ENCODE measurements at places on chromosomes 7 and 10. TPM values are rescaled to one million over a fixed set of nuclear protein-coding genes. Genes with fewer than 3 reads are reported as not detected.
A peak's percentile ranks its signal among the peaks of the same experiment; 100 is the strongest.

DNA sequence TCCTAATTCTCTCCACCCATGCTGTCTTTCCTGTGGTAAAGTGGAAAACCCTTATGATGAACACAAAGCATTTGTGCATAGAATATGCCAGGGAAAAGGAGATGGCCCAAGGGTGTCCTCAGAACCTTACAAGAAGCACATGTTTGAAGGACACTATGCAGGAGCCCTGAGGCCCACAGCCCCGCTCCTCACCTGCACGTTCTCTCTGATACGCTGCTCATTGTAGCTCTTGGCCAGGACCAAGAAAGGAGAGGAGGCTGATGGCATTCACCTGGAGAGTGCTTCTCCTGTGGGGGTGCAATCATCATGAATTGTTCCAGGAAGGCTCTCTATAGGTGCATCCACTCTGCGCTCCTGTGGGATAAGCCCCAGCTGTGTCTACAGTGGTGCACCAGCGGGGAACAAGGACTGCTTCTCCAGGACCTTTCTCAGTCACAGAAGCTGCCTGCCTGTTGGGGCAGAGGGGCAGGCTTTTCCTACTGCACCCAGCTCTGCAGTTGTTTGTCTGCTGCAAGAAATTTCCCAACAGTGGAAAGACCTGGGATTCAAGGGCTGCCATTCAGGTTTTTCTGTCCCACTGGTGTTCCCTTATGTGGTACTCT, 19.9 kb downstream of the AKR1C2 start:
- no peak for DNase-seq

DNA sequence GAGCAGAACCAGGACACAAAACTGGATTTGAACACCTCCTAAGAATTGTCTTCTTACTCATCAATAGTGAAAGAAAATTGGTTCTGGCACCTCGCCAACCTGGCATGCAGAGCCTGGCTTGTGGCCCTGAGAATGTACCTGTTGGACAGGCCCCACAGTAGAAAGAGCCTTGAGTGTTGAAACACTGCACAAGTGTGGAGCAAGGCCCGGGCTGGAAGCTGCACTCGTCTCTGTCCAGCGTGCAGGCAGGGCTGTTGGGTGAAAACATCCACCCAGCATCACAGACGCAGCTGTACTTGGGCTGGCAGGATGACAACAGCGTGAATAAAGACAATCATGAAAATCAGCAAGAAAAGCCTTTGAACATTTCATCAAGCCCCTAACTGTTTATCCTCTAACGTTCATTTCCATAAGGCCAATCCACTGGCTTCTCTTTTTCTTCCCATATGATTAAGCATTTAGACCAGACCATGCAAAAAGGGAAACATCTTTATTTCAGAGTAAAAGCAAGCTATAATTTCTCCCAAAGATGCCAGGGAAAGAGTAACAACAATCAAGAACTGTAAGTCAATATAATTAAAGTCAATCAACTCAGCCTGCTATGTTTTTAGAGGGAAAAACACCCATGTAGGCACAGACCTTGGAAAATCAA, 15.6 kb downstream of the CUBN start:
- DNase-seq = peak; percentile 41

GRCh38 chr7:3950249-3950648, 649.2 kb downstream of the SDK1 start:
- no peak for DNase-seq

GRCh38 chr10:119391440-119392251, 150.9 kb downstream of the RGS10 start:
- peak; percentile 78 for DNase-seq

DNA sequence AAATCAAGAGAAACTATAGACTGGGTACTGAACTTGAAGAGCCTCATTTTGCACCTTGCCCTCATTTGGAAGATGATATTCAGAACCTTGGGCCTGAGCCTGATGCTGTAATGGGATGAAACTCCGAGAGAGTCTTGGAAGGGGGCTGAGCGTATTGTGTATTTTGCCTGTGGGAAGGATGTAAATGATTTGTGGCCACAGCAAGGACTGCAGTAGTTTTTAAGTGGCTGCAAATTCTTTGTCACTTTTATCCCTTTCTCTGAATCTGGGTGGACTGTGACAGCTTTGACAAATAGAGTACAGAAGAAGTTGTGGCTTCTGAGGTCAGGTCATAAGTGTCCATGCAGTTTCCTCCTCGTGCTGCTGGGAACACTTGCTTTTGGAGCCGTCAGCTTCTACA, 221.2 kb downstream of the ADRA2A start:
- no peak for DNase-seq

DNA sequence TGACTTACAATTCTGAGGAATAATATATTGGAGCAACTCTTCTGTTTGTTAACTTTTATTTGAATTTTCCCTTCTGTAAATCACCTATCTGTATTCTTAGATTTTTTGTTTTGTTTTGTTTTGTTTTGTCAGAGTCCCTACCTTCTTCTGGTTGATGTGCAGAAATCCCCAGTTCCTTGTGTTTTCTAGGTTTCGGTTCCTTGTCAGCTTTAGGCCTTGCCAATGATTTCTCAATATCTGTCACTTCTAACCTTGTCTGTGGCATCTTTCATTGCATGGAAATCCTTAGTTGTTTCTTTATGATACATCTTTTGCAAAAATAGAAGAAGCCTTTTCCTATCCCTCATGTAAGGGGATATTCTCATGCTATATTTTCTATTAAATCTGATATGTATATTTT, 21.7 kb upstream of the ST8SIA6 start:
- no peak for DNase-seq

- no peak for DNase-seq
Observed at GRCh38 chr10:57818522-57818921, 449.2 kb downstream of the IPMK start.

Gene OR6B1
- polyA plus RNA-seq = not detected

DNA sequence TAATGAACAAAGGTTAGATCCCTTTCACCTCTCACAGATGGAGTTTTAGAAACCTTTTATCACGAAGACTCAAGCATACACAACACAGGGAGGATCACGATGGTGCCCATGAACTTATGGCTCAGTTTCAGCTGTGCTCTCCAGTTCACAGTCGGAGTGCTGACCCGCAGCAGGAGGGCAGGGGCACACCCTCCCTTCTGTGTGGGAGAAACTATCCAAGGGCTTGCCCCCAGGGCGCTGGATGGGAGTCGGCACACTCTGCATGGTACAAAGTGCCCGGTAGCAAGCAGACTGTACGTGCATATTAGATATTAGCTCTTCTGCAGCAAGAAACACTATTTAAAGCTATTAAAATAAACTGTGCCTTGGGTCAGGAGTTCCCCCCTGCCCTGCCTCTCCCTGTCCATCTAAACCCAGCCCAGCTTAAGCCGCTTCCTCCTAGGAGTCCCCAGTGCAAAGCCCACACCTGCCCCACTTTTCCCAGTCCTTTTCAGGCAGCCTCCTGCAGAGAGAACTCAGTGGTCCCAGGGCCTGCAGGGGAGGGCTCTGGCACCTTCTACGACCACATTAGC, 76.5 kb downstream of the CHST15 start:
- no peak for DNase-seq

All from hindlimb muscle (tissue), 1 donor.